ENCODE measurements at places on chromosomes 6 and 20. TPM values are rescaled to one million over a fixed set of nuclear protein-coding genes. Genes with fewer than 3 reads are reported as not detected.

Gene GSTA3
- total RNA-seq: not detected

Gene MCHR2
- total RNA-seq: not detected

Gene RAMACL
- 0.20 TPM for total RNA-seq

Gene PTPRT
- not detected for total RNA-seq

Gene HSPA1A
- total RNA-seq: 374 TPM

Gene MYO6
- total RNA-seq: 7.3 TPM

Gene PDSS2
- total RNA-seq: 5.2 TPM

Gene CCR6
- total RNA-seq: 0.07 TPM

Gene ULBP1
- 1.0 TPM for total RNA-seq

Gene SAMD3
- not detected for total RNA-seq

Gene MYB
- 0.98 TPM for total RNA-seq

Gene GNAS
- total RNA-seq: 762 TPM

Gene LY6G5C
- total RNA-seq: 1.6 TPM

Gene MC3R
- not detected for total RNA-seq

Gene GNAS-AS1
- not detected for total RNA-seq

Gene TPX2
- total RNA-seq: 98.2 TPM

Gene FOXA2
- total RNA-seq: 16.4 TPM
